Muscle of back (tissue), 13 donors: ENCODE measurements at places on chromosomes 7 and 10.

DNA sequence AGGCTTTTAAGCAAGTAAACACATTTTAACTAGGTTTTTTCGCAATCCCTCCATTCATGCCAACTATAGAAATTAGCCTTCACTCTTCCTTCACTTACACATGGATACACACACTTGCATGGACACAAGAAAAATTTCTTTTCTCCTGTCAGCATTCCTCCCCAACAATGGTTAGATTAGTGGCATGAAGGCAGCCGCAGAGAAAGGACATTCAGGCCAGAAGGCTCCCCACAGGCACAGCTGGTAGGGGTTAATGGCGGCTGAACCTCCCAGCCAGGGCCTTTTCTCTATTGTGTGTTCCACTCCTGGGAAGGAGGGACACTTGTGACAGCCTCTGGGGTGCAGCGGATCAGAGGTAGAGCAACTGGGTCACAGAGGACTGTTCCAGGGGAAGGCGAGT lies 255.0 kb upstream of the SP8 start:
- no peak for DNase-seq

DNA sequence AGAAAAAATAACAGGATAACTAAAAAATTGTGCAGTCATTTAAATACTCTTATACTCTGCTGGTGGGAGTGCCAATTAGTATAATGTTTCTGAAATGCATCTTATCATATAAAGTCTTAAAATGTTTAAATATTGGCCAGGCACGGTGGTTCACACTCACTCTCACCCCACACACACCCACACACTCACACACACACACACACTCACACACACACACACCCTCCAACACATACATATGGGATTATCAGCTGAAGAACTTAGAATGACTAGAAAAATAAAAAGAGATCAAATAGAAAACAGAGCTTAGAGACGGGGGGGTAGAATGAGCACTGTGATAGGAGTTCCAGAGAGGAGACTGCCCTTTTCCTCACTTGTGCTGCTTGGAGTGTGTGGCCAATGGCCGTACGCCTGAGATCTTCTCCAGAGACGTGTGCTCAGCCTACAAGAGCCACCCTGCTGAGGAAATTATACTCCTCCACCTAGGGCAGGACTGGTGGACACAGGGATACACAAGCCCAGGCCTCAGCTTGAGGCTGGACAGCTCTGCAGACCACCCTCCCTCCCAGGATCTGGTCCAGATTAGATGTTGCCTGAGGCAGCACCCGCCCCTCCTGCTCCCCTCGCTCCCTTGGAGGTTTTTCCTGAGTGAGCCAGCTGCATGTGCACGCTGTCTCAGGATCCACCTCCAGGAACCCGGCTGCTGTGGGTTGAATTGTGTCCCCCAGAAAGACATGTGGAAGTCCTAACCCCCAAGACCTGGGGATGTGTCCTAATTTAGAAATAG lies 26.5 kb upstream of the PRKAG2 start:
- no peak for DNase-seq

GRCh38 chr10:46198516-46198915 lies 88.3 kb upstream of the ANTXRL start:
- DNase-seq: no peak

GRCh38 chr7:106279425-106280197 lies 5.2 kb downstream of the NAMPT start:
- no peak for DNase-seq

GRCh38 chr7:83738291-83738835 lies 89.4 kb upstream of the SEMA3E start:
- DNase-seq: no peak

DNA sequence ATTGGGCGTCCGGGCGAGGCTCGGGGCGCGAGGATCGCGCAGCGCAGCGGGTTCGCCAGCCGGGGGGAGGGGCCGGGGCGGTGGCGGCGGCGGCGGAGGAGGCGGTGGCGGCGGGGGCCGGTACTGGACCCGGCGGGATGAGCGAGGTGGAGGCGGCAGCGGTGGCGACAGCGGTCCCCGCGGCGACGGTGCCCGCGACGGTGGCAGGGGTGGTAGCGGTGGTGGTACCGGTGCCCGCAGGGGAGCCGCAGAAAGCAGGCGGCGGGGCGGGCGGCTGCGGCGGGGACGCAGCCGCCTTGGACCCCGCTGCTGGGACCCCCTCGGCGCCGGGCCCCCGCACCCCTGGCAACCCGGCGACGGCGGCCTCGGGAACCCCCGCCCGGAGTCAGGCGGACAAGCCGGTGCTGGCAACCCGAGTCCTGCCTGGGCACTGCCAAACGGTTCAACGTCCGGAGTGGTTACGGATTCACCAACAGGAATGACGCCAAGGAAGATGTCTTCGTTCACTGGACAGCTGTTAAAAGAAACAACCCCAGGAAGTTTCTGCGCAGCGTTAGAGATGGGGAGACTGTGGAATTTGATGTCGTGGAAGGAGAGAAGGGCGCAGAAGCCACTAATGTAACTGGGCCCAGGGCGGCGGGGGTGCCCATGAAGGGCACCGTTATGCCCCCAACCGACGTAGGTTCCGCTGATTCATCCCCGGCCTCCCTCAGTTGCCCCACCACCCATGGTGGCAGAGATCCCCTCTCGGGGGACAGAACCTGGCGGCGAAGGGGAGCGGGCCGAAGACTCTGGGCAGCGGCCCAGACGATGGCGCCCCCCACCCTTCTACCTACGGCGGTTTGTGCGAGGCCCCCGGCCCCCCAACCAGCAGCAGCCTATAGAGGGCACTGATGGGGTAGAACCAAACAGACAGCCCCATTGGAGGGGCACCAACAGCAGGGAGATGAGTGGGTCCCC lies 100.3 kb upstream of the CPXM2 start:
- no peak for DNase-seq
